ENCODE measurements at places on chromosomes 12 and 14. TPM values are rescaled to one million over a fixed set of nuclear protein-coding genes. Genes with fewer than 3 reads are reported as not detected.

CD27 gene
- 139 TPM for total RNA-seq

STYK1 gene
- total RNA-seq = 1.8 TPM

DNA sequence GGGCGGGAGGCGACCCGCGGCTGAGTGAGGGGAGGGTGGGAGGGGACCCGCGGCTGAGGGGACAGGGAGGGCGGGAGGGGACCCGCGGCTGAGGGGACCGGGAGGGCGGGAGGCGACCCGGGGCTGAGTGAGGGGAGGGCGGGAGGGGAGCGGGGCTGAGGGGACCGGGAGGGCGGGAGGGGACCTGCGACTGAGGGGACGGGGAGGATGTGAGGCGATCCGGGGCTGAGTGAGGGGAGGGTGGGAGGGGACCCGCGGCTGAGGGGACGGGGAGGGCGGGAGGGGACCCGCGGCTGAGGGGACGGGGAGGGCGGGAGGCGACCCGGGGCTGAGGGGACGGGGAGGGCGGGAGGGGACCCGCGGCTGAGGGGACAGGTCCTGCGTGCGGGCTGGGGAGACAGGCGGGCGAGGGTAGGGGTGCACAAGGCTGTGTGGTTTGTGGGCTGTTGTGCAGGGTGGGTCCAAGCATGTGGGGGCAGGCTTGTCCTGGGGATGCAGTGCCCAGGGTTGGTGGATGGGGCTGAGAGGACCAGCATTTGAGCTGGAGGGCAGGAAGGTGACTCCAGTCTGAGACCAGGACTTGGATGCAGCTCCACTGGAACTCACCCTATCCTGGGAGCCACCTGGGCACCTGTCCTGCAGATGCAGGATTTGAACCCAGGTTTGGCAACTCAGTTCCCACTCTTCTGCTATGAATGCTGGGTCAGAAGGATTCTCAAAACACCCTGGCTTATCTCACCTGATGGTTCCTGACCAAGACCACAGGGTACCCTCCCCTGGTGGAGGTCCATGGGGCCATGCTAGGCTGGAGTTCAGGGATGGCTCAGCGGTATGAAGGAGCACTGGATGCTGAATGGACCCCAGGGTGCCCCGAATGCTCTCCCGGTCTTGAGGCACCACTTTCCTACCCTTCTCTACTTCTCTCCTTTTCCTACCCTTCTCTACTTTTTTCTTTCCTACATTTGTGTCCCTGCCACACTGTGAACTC lies 9.4 kb downstream of the PLD4 start:
- DNase-seq = no peak

GRCh38 chr14:69605738-69606137 lies 5.7 kb upstream of the SUSD6 start:
- DNase-seq = no peak

OR4E2 gene
- not detected for total RNA-seq

DNA sequence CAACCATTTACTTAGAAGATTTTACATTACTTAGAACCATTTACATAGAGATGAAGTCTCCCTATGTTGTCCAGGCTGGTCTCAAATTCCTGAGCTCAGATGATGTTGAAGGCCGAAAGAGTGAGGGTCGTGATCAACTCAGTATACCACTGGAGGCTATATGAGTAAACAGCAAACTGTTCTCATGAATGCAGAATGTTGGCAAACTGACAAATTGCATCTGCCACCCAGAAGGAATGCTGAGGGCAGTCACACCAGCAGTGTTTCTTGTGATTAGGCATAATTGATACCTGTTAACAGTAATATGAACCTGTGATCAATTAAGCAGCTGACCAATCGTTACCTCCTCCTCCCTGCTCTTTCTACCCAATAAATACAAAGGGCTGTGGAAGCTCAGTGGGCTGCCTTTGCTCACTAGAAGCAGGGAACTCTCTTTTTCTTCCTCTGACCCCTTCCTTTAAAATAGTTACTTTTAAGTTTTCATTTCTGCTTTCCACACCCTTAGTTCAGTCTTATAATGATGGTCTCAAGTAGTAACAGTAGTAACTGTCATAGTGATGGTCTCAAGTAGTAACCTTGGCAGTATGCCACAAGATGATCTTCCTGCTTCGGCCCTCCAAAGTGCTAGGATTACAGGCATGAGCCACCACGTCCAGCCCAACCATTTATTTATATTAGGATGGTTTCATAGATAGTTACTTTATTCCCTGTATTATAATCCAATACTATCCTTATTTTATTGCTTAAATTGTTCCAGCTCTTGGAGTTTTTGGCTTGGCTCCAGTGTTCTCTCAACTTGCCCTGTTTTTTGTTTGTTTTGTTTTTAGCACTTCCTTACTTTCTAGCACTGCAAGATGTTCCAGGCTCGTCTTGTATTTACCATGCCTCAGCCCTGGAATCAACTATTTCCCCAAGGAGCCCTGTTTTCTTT lies 25.8 kb downstream of the LIMA1 start:
- no peak for DNase-seq

Measured in T-cell (primary cell).